ENCODE measurements at places on chromosomes 6 and 20.
A peak's percentile ranks its signal among the peaks of the same experiment; 100 is the strongest.

DNA sequence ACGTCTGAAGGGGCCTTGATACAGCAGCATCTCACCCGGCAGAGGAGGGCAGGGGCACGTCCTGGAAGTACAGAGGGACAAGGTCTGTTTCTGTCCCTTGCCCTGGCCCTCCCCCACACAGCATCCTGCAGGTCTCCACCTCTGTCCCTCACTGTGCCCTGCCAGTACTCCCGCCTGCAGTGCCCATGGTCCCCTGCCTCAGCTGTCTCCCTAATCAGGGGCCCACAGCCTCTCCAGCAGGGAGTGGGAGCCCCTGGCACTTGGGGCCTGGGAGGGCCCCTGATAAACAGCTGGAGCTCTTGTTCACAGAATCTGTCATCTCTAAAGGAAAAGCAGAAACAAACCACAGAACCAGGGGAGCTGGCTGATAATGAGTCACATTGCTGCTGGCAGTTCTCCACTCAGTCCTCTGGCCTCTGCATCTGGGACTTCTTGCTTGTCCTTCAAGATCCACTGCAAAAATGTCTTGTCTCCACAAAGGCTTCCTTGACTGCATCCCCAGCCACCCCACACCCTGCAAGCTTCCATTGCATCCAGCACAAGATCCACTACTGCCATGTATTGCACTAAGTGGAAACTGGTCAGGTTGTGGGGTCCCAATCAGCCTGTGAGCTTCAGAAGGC is 33.2 kb upstream of the TAF8 start:
- no peak for DNase-seq

DNA sequence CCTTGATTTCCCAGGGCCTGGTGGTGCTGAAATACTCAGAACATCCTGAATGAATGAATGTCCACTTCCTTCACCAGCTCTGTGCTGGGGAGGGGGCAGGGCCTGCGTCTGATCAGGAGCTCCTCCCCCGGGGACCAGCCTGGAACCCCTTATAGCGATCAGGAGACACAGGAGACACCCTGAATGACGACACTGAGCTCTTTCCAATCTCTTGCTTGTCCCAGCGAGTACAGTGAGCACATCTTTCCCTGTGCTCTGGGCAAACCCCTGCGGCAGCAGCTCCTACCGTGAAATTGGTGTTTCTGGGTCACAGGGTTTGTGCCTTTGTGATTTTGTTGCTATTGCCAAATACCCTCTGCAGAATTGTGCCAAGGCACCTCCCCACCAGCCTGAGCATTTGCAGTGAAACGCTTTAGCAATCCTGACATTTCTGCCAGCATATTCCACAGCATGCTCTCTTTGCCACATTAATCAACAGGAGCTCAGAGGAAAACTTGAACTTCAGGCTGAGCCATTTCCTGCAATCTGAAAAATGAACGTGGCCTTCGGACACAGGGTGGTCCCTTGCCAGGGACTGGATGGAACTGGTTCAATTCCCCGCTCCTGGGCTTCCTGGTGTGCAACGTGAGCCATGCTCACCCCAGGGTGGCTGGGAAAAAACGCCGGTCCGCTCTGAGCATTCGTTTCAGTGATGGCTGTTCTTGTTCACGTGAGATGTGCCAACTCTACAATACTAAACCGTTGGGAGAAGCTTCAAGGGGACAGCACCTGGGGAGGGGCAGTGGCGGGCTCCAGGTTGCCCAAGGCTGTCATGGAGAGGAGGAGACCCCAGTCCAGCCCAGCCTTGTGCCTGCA is 23.1 kb upstream of the MRGBP start:
- DNase-seq: no peak

DNA sequence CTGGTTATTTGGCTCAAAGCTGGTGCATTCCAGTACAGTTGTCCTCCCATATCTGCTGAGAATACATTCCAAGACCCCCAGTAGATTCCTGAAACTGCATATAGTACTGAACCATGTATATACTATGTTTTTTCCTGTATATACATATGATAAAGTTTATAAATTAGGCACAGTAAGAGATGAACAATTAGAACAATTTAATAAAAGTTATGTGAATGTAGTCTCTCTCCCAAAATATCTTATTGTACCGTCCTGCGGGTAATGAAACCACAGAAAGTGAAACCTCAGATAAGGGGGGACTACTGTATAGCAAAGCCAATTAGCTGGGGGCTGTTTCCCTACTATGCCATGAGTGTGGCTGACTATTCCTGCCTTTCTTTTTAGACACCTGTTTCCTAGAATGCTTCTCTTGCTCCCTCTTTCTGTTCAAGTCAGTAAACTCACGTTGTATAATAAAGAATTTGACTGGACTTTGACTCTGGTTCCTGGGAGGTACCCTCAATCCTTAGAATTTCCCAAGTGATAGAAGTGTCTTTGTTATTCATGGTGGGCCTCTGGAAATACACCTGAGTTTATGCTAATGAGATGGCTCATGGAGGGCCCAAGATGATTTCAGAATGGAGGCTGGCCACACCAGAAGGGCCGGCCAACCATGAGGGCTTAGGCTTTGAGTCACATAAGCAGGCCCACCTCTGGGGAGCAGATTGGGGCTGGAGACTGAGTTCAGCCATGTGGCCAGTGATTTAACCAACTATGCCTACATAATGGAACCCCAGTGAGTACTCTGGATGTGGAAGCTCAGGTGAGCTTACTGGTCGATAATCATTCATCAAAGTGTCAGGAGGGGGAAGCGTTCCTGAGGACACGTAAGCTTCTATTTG is 689 bp upstream of the BLOC1S5 start:
- no peak for DNase-seq

- DNase-seq: no peak
Observed at GRCh38 chr6:129865013-129865412, 3.9 kb upstream of the TMEM244 start.

- DNase-seq: no peak
Observed at GRCh38 chr6:154696661-154697060, 36.6 kb upstream of the SCAF8 start.

DNA sequence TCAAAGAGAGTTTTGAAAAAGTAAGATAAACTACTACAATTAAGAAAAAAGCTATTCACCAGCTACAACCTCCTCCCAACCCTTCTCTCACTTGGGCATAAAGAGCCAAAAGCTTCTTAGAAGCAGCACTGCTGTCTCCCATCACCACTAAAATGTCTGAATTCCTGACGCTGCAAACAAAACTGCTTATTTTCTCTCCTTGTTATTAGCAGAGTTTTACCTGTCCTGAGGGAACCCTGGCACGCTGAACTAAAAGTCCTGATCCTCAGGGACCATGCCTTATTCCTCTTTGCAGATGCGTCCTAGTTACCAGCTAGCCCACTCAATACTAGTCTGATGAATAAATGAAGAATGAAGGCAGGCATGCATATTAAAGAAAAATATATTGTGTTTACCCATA is 1.1 kb downstream of the HACE1 start:
- DNase-seq: no peak

DNA sequence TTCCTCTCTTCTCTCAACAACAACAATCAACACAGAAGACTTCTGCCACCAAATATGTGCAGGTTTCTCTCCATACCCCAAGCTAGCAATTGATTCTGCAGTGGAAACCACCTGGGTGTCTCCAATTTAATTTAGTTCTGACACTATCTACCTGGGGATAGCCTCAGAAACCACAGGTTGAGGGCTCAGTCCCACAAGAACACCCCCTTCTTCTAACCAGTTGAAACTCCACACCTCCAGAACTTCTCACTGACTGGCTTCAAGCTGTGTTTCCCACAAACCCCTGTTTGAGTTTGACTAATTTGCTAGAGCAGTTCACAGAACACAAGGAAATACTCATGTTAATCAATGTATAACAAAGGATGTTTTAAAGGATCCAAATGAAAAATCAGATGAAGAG is 52.5 kb upstream of the SPTLC3 start:
- DNase-seq: no peak

GRCh38 chr20:6583134-6583738 is 184.2 kb upstream of the BMP2 start:
- DNase-seq: peak; percentile 47

- DNase-seq: no peak
Observed at GRCh38 chr6:4512051-4512471, 264.1 kb upstream of the CDYL start.

GRCh38 chr20:59785986-59786795 is 147.2 kb downstream of the SYCP2 start:
- DNase-seq: no peak

DNA sequence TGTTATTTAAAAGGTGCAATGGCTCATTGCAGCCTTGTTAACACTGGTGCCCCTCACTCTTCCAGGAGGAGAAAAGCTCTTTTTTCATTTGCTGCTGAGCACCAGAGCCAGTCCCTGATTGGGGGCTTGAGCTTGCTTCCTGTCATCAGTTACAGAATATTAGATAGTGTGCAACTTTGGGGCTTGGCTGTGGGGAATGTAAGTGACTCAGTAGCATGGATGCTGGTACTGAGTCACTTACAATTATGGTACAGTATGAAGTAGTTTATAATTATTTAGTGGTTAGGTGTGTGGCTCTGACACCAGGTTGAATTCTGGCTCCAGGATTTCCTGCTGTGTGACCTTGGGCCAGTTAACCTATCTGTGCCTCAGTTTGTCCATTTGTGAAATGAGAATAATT is 37.6 kb downstream of the ANKS1A start:
- no peak for DNase-seq

GRCh38 chr6:153424719-153425400 is 293.8 kb upstream of the RGS17 start:
- DNase-seq: no peak

DNA sequence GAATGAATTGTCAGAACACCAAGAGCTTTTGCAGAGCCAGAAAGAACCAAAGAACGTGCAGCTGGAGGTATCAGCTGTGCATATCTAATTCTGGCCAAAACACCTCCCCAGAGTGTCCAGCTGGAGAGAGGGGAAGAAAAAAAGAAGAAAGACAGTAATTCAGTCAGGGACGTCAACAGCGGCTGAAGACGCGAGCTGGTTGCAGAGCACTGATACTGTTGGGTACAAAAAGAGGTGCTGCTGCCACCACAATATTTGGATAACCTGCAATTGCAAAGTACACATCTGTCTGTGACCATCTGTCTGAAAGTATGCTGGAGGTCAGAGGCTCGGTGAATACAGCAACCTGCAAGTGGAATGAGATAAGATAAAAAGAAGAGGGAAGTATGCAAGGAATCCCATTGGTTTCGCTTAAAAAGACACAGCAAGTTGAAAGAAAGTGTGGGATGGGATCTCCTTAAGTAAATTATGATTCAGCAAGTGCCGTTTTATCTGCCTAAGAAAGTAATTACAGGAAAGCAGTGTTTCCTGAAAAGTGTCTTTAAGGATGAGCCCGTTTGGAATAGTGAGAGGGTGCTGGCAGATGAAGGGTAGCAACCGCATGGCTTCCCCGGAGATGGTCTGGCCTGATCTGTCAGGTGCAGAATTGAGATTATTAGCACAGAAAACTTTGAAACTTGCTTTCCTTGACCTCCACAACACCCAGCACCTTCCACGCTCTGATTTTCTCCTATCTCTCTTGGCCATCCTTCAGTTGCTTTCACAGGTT is 189.9 kb upstream of the PRDM1 start:
- no peak for DNase-seq

DNA sequence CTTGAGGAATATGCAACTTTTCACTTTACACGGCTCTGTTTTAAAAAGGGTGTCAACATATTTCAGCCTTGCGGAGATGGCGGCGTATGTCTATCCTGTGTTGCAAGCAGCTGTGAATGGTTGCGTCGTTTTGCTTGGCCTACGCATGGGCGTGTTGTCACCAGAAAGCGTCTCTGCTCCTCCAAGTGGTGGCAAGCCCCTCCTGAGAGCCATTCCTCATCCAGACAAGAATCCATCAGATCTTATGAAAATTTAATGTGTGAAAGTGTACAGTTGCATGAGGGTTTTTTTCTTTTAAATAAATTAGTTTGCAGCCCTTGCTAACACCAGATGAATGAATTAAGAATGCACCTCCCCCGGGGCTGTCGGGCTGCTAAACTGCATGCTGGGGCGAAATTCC is 114.4 kb downstream of the PHACTR3 start:
- DNase-seq: no peak

GRCh38 chr6:35262596-35262995 is 3.1 kb downstream of the ZNF76 start:
- DNase-seq: no peak

GRCh38 chr20:40957265-40957760 is 71.3 kb upstream of the TOP1 start:
- no peak for DNase-seq

DNA sequence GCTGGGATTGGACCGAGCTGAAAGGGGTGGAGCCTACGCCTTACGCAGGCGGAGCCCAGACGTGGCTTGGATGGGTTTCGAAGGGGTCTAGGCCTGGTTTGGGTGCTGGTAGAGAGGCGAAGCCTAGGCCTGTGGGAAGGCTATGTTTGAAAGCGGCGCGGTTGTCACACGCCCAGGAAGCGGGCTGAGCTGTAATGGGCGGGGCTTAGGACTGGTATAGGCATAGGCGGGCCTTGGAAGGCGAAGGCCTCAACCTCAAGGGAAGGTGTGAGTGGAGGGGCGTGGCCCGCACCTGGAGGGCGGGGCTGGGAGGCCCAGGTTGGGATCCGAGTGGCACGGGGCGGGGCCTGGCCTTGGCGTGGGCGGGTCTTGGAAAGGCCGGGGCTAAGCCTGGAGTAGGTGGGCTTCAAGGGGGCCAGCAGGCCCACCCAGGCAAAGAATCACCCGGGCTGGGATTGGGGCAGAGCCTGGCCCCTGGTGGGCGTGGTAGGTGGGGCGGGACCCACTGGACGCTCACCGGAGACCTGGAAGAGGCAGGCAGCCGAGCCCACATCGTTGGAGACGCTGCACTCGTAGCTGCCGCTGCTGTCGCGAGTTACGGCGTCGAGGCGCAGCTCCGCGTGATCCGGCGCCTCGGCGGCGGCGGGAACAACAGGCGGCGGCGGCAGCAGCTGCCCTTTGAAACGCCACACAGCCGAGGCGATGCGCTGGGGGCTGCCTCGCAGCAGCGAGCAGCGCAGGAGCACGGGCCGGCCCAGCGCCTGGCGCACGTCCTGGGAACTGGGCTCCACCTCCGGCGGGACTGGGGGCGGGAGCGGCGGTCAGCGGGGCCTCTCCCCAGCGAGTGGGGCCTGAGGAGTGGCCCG is 49.0 kb downstream of the MDGA1 start:
- DNase-seq: peak; percentile 47

GRCh38 chr6:142935553-142936517 is 9.1 kb downstream of the HIVEP2 start:
- DNase-seq: no peak

DNA sequence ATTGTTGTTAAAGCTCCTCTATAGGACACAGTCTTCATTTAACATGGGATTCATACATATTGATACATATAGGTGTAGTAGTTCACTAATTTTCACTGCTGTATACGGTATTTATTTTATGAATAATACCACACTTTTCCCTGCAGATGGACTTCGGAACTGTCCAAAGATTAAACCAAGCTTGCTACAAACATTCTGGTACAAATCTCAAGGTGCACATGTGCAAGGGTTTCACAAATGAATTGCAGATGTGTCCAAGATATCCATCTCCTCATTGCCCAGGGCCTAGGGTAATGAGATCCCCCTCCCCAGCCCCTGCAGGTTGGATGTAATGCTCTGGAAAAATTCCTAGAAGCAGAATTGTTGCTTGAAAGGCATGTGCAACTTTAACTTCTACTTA is 31.4 kb downstream of the DTNBP1 start:
- no peak for DNase-seq
